Stimulated activated CD4-positive, alpha-beta T cell treated with anti-CD3 and anti-CD28 coated beads, Interleukin-4, amount 100 ng/mL, for 4 hours (primary cell): ENCODE measurements at places on chromosomes 2 and 18.

- DNase-seq: no peak
Measured at GRCh38 chr2:168255866-168256265, 8.5 kb upstream of the STK39 start.

- no peak for DNase-seq
Measured at GRCh38 chr2:25421820-25422411, 80.2 kb upstream of the DNMT3A start.

DNA sequence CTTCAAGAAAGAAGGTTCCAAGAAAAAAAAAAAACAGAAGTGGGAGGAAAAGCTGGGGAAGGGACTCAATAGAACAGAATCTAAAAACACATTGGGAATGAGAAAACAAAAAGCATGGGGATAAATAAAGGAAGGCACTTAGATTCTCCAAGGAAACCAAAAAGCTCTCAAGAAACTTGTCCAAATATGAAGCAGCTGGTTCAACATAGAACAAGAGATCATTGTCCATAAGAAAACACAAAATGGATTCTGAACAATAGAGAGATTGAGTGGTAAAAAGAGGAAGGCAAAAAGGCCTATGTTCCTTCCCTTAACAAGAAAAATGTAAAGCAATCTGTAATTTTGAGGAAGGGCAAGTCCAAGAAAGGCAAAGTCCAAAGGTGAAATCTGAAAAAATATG, 32.9 kb upstream of the ALK start:
- no peak for DNase-seq

DNA sequence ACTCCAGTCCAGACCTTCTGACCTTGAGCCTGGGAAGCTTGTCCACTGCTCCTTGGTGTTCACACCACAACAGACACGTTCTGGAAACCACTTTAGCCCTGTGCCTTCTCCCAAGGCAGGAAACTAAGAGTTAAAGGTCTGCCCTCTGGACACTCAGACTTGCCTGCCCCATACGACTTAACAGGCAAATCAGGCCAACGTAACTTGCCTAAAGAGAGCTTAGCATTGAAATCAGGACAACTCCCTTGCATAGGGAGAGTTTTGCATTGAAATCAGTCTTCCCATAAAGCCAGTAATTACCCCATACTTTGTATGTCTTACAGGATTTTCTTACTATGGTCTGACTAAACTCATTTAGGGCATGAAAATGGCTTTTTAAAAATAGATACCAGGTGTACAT, 18.5 kb downstream of the NFE2L2 start:
- DNase-seq: no peak

- DNase-seq: no peak
Measured at GRCh38 chr2:158045362-158045761, 56.3 kb upstream of the UPP2 start.
